ENCODE measurements at places on chromosomes 12 and 14. TPM values are rescaled to one million over a fixed set of nuclear protein-coding genes. Genes with fewer than 3 reads are reported as not detected.

Gene PTHLH
- total RNA-seq, result 193 TPM

Gene SMOC1
- total RNA-seq, result 15.8 TPM

Gene KIF21A
- 38.8 TPM for total RNA-seq

Gene HIP1R
- total RNA-seq, result 60.7 TPM

Gene TRAFD1
- total RNA-seq, result 28.8 TPM

Gene ALDH6A1
- 12.8 TPM for total RNA-seq

Gene DPPA3
- total RNA-seq, result not detected

Gene ACVRL1
- 1.9 TPM for total RNA-seq

Gene USP44
- 0.96 TPM for total RNA-seq

Gene SMIM10L1
- total RNA-seq, result 5.5 TPM

Gene KRT6C
- 155 TPM for total RNA-seq

Gene FAM181A
- not detected for total RNA-seq

Measured in tracheal epithelial cell (primary cell).